ENCODE measurements at places on chromosomes 13 and 19. TPM values are rescaled to one million over a fixed set of nuclear protein-coding genes. Genes with fewer than 3 reads are reported as not detected.

Gene LRRC63
- total RNA-seq = 0.16 TPM

Gene SIGLEC5
- total RNA-seq = not detected

- no peak for DNase-seq
Measured at GRCh38 chr19:3580156-3580934, 4.9 kb upstream of the GIPC3 start.

Gene ZNF564
- total RNA-seq = 4.6 TPM

Gene HS6ST3
- not detected for total RNA-seq

DNA sequence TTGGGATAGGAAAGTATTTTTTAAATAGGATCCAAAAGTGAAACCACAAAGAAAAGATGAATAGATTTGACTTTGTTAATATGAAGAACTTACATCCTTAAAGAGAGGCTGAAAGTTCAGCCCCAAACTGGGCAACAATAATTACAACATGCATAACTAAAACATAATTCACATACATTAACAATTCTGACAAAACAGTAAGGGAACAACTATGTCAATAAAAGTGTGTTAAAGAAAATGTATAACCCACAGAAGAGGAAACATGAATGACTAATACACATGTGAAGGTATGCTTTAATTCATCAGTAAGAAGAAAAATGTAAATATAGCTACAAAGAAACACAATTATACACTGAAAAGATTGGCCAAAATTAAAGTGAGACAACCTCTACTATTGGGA, 1597.6 kb upstream of the MIR17HG start:
- DNase-seq = no peak

Gene PNMA8A
- not detected for total RNA-seq

DNA sequence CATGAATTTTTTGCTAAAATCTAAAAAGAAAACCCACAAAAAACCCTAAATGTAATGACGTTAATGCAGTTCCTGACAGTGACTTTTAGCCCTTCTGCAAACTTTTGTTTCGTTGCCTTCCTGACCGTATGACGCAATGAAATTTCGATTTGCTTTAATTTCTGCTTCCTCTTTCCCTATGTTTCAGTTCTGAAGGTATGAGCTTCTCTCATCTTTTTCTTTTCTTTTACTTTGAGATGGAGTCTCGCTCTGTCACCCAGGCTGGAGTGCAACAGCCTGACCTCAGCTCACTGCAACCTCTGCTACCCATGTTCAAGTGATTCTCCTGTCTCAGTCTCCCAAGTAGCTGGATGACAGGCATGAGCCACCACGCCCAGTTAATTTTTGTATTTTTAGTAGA, 6.1 kb upstream of the LILRA5 start:
- DNase-seq = no peak

- DNase-seq = no peak
Measured at GRCh38 chr13:41613984-41614661, 156.8 kb downstream of the RGCC start.

Gene OR4F17
- total RNA-seq = not detected

DNA sequence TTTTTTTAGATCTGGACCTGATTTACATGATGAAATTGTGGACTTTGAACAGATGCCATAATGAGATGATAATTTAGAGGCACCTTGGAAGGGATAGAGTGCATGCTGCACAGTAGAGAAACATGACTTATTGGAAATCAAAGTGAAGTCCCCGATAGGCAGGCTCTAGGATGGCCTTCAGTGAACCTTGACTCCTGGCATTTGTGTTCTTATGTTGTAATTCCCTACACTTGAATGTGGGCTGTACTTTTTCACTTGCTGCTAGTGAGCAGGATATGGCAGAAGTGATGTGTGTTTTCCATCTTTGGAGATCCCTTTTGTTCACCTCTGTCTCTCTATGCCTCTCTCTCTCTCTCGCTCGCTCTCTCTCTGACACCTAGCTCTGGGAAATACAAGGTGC, 1614.6 kb downstream of the PCDH9 start:
- DNase-seq = no peak

DNA sequence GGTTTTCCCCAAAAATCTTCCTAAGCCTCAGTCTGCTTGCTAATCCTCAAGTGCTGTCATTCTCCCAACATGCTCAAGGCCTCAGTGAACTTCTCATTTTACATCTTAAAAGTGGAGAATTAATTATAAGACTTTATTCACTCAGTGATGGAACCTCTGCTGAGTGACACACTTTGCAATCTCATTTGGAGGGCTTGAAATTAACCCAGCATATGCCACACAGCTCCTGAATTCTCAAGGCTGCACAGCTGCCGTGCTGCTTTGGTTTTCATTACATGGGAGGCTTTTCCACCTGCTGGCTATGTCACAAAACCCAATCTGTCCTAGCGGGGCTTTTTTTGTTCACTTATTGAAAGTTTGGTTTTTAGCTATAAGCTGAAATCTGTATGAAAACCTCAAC, 28.3 kb upstream of the SERPINE3 start:
- DNase-seq = no peak
